Activated T-cell treated with anti-CD3 and anti-CD28 coated beads for 4 hours (primary cell): ENCODE measurements at places on chromosomes 16 and 17.
A peak's percentile ranks its signal among the peaks of the same experiment; 100 is the strongest.

- DNase-seq: no peak
These were observed at the start of gene KRTAP3-1 for GRCh38 chr17:41008811-41009210. Gene KRTAP3-1, minus strand, starts transcription at chr17:41009128. Its CDS starts 54 bp downstream, at chr17:41009074.

- DNase-seq: no peak
These were observed 28.7 kb downstream of the HIC1 start for GRCh38 chr17:2083613-2084035.

DNA sequence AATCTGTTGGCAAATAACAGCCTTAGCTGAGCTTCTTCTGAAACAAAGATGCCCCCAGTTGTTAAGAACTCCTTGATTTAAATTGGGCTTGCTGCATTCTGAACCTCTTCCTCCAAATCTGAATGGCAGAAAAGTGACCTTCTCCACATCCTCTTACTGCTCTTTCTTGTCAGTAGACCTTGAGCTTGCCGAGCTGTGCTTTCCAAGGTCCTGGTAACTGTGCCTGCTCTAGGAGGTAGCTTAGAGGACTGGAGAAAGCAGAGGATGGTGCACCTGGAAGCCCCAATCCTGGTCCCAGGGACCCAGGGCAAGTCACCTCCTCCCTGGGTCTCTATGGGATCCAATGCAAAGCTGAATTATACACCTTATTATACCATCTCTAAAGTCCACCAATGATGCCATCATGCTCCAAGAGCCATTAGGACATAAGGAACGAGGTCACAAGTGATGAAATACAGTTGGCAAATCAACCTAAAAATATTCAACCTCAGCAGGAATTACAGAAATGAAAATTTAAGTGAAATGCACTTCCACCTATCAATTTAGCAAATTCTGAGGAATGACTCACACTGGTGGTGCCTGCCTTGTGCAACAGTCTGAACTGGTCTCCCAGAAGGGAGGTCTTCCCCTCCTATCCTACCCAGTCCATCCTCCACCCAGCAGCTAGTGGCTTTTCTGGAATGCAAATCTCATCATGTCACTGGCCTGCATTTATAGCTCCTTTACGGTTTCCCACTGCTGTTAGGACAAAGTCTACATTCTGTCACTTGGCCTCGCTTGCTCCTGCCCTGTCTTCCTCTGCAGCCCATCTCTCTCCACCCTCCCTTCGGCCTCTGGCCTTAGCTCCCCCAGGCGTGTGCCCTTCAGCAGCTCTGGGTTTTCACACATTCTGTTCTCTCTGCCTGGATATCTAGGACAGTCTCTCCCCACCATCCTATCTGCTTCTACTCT lies 36.6 kb downstream of the TOM1L2 start:
- no peak for DNase-seq

- no peak for DNase-seq
These were observed 108.9 kb upstream of the EEF2KMT start for GRCh38 chr16:5206331-5206990.

DNA sequence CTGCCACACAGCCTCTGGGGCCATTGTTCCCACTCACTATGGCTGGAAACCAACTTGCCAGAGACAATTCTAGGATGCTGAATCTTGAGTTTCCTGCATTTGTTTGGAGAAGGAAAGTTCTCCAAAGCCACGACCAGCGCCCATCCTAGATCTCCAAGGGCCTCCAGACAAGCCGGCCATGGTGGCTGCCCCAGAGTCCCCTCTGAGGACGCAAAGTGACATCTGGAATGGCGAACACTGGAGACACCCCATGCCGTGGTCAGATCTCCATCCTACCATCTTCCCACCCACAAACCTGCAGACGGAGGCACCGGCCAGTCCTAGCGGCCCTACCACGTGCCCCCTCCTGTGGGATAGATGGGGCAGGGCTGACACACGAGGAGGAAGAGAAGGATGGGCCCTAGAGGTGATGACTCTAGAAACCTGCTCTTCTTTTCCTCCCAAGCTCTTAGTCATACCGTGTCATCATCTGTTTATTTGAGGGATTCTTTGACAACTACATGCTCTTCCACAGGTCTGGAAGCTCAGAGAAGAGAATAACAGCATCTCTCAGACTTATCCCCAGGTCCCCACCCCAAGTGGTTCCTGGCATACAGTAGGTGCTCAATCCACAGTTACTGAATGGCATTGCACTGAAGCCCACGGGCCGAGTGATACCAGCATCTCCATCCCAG lies 71.3 kb downstream of the MYH11 start:
- DNase-seq: no peak

- peak; percentile 67 for DNase-seq
These were observed 324.7 kb downstream of the SEC14L1 start for GRCh38 chr17:77465358-77466041.

DNA sequence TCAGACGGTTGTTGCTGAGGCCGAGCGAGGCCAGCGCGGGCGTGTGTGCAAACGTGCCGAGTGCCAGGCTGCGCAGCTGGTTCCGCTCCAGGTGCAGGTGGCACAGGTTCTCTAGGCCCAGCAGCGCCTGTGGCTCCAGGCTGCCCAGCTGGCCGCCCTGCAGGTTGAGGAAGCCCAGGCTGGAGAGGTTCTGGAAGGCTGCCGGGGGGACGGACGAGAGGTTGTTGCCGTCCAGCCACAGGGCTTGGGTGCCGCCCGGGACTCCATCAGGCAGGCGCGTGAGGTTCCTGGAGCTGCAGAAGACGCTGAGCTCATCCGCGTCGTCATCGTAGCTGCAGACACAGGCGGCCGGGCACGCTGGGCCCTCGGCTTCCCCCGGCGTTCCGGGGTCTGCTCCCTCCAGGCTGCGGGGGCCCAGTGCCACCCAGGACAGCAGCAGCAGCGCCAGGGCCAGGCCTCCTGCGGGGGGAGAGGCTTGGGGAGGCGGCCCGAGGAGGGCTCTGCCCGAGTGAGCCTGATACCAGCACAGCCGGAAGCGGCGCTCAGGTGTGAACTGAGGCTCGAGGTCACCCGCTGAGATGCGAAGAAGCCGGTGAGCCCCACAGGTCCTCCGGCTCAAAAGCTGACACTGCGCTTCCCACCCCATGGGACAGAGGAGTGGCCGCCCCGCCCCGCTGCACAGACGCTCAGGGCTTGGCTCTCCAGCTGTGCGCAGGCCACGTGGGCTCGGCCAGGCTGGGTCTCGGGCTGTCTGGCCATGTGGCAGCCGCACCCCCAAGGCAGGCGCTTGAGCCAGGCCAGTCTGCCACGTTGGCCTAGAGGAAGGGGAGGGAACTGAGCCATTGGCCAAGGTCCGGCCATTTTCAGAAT lies 1.3 kb downstream of the IGFALS start:
- DNase-seq: no peak

DNA sequence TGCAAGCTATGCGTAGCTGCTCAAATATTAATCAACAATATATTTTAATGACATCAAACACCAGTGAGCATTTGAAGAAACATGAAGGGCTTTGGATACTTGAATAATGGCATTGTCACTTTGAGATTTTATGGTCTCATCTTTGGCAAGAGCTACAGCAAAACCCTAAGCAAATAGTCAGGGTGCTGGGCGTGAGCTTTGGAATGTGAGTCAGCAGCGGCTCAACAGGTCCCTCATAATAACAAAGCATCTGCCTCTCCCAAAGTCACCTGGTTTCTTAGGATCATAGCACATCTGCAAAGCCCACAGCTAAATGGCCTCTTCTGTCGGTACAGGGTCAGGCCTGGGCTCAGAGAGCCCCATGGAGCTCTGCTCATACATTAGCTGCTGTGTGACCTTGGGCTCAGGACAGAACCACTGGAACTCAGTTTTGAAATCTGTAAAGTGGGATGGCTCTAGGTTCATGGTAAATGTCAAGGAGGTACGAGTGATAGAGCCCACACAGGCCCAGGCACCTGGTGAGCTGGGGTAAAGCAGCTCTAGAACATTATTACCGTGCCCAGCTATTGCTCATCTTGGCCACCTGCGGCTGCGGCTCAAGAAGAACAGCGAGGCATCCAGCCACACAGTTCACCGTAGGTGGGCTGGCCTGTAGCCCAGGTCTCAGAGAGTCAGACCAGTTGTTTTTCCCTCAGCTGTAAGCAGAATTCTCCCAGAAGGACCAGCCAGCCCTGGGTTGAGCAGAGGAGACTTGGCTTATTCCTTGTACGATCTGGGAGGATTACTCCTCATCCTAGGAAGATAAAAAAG lies 544.5 kb upstream of the CDH11 start:
- no peak for DNase-seq

DNA sequence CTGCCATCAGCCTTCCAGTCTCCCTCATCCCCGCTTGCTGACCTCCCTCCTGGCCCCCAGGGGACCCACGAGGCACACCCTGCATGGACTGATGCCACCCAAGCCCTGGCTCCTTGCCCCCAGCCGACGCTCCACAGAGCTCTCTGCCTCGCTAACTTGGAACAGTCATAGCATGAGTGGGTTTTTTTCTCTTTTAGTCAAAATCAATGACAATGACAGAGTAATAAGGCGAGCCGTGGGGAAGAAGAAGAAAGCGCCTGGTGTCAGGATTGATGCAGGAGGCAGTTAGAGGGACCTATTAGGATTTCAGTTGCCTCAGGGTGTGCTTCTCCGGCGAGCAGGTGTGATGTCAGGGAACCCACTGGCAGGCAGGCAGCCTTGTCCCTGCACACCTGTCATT lies 176.3 kb upstream of the TNRC6C start:
- no peak for DNase-seq
